ENCODE measurements at places on chromosomes 5 and 9.

- no peak for DNase-seq
Observed at GRCh38 chr5:116476897-116477537, 97.6 kb downstream of the SEMA6A start.

DNA sequence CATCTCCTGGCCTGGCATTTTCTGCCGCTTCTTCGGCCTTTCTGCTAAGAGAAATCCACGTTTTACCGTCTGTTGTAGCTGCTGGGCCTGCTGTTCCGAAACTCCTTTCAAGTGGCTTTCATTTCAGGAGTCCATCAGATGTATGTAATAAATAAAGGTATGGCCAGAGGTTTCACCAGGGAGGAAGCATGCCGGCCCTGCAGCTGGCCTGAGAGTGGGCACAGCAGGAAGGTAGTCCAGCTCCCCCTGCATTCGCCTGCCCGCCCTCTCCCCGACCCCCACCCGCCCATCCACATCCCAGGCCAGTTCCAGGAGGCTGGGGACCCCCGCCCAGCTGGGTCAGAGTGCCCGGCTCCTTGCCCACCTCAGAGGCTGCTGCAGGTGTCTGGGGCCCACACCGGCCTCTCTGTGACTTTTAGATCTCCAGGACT is 46.4 kb upstream of the EXOC3 start:
- DNase-seq, result no peak

- no peak for DNase-seq
Observed at GRCh38 chr5:144325532-144325931, 154.9 kb downstream of the KCTD16 start.

- DNase-seq, result no peak
Observed at GRCh38 chr5:149265597-149265996, 6.1 kb upstream of the AFAP1L1 start.
